ENCODE measurements at places on chromosomes 1 and 21.

- no peak for DNase-seq
Measured at GRCh38 chr1:230647321-230647720, 5.0 kb downstream of the COG2 start.

DNA sequence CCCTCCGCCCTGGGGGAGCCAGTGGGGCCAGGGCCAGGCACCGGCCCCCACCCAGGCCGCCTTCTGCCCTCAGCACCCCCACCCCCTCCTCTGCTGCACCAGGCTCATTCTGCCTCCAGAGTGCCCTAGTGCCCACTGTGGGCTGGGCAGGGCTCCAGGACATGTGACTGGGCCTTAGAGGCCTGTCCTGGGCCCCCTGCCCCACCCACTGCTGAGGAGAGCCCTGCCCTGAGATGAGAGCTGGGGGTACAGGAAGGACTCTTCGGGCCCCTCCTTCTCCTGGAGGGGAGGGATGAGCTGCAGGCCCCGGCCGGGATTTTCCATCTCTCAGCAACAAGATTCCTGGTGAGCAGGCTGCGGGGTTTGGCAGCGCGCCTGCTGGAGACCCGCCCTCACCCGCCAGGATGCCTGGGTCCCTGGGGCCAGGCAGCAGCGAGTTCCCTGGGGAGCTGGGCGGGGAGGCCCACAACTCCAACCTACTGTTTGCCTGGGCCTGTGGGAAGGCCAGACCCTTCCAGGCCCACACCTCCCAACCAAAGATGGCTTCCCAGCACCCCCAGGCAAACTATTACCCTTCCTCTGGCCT, 14.0 kb downstream of the AHDC1 start:
- no peak for DNase-seq

GRCh38 chr1:81232420-81232819, 568.3 kb upstream of the ADGRL2 start:
- DNase-seq = no peak

- no peak for DNase-seq
Measured at GRCh38 chr1:234519506-234519905, 40.5 kb upstream of the TARBP1 start.
